Smooth muscle cell of bladder (primary cell): ENCODE measurements at places on chromosomes 4 and X. TPM values are rescaled to one million over a fixed set of nuclear protein-coding genes. Genes with fewer than 3 reads are reported as not detected.

NXT2 gene
- 10.8 and 17.4 TPM in 2 replicates for total RNA-seq

TLR8 gene
- total RNA-seq: not detected in 2 replicates

EMCN gene
- under 0.01 and 0.65 TPM in 2 replicates for total RNA-seq

UGT2B11 gene
- not detected in 2 replicates for total RNA-seq

GAGE12E gene
- not detected in 2 replicates for total RNA-seq
